ENCODE measurements at places on chromosomes 11 and 22.

DNA sequence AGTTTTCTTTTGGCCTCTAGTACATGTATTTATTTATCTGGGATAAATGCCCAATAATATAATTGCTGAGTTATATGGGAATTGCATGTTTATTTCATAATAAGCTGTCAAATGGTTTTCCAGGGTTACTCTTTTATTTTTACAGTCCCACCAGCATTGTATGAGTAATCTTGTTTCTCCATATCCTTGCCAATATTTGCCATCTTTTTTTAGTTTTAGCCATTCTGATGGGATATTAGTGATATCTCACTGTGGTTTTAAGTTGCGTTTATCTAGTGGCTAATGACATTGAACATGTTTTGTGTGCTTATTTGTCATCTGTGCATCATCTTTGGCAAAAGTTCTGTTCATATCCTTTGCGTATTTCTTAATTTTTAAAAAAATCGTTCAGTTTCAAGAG lies 372.8 kb upstream of the CCDC179 start:
- DNase-seq = no peak

- DNase-seq = no peak
Observed at GRCh38 chr11:77127920-77128691, at the start of gene MYO7A. Gene MYO7A, plus strand, starts transcription at chr11:77128246. Its CDS starts 2,389 bp downstream, at chr11:77130635.

DNA sequence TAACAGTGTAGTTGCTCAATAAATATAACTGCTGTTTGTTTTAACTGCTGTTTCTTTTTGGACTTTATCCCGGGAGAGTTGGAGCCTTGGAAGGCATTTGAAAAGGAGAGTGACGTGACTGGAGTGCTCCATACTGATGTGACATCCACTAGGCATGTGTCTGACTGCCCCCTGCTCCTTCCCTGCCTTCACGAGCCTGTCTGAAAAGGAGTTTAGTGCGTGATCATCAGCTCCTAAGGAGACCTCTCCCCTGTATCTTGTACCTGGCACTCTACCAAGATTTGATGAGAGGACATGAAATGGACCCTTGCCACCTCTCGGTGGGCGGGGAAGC lies 22.9 kb downstream of the ZBTB16 start:
- DNase-seq = no peak

- DNase-seq = no peak
Observed at GRCh38 chr11:65473278-65473860, 25.5 kb upstream of the MALAT1 start.

DNA sequence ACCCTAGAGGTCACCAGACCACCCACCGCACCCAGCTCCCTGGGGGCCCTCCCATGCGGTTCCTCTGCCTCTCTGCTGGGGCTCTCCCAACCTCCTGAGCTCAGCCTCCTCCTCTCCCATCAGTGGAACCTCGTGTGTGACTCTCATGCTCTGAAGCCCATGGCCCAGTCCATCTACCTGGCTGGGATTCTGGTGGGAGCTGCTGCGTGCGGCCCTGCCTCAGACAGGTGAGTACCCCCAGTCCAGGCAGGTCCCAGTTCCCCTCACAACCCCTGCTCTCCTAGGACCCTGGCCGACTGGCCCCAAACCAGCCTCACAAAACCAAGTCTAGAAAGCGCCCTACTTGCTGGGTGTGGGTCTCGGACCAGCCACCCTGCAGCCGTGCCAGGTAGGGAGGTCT lies 1.6 kb downstream of the SLC22A12 start:
- DNase-seq = no peak

Measured in stimulated activated naive CD8-positive, alpha-beta T cell treated with anti-CD3 and anti-CD28 coated beads, Interleukin-15, Interleukin-2, amounts not matched to agents 100 U/mL and 50 U/mL, for 24 hours (primary cell).